AG04449 (cell line): ENCODE measurements at places on chromosomes 13 and 19.

GRCh38 chr19:17517898-17518297 is 6.4 kb downstream of the PGLS start:
- no peak for DNase-seq

DNA sequence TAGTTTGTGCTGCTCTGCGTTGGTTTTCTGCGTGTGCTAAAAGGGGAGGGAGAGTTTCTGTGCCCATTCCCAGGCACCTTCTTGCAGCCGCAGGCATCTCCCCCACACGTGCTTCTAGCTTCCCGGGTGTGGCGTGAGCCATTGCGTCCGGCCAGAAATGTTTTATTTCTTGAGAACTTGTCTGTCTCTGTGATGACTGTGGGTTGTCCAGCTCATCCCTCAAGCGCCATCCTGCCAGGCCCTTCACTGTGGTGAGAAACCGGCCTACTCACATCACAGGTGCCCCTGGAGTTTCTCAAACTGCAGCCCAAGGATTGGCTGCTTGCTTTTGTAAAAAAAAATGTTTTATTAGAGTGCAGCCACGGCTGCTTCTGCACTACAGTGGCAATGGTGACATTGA is 24.2 kb downstream of the EPN1 start:
- no peak for DNase-seq

DNA sequence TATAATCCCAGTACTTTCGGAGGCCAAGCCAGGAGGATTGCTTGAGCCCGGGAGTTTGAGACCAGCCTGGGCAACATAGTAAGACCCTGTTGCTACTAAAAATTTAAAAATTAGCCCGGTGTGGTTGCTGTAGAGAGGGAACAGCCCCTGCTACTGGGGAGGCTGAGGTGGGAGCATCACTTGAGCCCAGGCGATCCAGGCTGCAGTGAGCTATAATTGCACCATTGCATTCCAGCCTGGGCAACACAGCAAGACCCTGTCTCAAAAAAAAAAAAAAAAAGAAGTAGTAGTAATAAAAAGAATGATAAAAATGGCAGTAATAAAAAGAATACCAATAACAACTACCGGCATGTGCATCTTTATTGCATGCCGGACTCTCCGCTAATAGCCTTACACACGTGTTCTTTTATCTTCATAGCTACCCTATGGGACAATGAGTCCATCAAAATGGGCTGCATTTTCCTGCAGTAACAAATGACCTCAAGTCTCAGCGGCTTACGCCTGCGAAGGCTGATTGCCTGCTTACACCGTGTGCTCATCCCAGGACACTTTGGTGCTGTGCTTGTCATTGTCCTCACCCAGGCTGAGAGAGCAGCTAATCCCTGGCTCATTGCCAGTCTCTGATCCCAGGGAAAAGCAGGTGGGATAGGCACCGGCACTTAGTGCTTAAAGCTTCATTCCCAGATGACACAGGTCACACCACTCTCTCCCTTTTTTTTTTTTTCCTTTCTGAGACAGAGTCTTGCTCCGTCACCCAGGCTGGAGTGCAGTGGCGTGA is 14.4 kb upstream of the SYCN start:
- DNase-seq: no peak

GRCh38 chr19:29884466-29884865 is 57.6 kb upstream of the URI1 start:
- no peak for DNase-seq

GRCh38 chr19:57241176-57241575 is 744 bp downstream of the ZNF805 start:
- DNase-seq: no peak

DNA sequence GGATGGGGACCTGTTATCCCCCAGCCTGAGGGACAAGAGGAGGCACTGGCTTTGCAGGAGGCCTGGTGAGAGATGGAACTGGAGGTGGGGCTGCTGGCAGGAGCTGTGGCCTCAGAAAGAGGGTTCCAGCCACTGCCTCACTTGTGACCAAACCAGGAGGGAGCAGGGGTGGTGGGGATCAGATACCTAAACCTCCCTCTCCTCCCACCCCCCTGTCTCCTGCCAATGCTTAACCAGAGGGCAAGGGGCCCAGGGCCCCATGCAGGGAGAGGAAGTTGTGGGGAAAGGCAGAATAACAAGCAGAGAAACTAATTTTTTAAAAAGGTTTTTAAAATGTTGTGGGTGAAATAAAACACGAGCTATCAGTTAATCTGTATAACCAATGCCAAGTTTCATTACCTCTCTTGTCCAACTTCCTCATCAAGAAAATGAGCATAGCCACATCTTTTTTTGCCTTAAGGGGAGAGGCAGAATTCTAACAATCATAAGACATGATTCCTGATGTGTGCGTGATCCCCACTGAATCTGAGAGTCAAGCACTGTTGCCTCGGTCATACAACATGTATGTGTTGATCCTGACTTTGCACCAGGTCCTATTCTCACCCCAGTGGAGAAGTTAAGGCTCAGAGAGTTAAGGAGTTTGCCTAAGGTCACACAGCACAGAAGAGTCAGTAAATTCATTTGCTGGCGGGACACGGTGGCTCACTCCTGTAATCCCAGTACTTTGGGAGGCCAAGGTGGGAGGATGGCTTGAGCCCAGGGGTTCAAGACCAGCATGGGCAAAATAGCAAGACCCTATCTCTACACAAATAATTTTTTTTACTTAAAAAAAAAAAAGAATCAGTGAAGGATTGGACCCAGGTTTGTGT is 12.9 kb downstream of the FXYD5 start:
- no peak for DNase-seq

GRCh38 chr13:51727634-51728274 is 76.2 kb downstream of the DHRS12 start:
- no peak for DNase-seq

DNA sequence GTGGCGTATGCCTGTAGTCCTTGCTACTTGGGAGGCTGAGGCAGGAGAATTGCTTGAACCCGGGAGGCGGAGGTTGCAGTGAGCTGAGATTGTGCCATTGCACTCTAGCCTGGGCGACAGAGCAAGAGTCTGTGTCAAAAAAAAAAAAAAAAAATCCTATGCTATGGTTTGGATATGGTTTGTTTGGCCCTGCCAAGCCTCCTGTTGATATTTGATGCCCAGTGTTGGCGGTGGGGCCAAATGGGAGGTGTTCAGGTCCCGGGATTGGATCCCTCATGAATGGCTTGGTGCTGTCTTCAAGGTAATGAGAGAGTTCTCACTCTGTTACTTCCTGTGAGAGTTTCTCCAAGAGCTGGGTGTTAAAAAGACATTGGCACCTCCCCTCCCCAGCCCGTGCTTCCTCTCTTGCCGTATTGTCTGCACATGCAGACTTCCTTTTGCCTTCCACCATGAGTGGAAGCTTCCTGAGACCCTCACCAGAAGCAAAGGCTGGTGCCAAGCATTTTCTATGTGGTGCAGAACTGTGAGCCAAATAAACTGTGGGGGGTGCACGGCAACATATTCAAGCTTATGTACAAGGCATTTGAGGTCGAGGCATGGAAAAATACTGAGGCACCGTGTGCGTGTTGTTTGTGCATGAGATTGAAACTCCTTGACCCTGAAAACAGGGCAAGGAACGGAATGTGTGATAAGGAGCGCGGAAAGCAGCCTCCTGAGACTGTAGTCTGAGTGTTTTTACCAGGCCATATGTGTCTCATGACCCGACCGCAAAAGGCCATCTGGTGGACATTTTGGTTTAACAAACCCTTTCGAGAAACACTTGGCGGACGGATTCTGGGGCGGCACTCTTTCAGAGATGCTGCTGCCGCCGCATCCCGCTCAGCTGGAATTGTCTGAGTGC is 7.3 kb downstream of the SIGLEC9 start:
- no peak for DNase-seq

DNA sequence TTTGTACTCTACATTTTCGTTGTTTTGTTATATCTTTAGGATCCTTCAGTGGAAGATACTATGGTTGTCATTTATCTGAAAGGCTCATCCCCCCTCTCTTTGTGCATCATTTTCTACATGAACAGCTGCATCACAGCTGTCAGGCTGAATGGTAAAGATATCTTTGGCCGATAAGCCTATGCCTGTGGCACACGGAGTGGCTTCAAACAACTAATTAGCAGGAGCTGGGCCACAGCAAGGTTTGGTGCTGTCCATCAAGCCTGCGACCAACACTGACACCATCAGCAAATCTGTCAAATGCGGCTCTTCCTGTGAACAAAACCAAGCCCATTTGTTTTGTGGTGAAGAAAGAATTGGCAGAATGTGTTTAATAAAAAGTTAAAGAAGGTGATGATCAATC is 334.4 kb downstream of the PCDH9 start:
- no peak for DNase-seq

DNA sequence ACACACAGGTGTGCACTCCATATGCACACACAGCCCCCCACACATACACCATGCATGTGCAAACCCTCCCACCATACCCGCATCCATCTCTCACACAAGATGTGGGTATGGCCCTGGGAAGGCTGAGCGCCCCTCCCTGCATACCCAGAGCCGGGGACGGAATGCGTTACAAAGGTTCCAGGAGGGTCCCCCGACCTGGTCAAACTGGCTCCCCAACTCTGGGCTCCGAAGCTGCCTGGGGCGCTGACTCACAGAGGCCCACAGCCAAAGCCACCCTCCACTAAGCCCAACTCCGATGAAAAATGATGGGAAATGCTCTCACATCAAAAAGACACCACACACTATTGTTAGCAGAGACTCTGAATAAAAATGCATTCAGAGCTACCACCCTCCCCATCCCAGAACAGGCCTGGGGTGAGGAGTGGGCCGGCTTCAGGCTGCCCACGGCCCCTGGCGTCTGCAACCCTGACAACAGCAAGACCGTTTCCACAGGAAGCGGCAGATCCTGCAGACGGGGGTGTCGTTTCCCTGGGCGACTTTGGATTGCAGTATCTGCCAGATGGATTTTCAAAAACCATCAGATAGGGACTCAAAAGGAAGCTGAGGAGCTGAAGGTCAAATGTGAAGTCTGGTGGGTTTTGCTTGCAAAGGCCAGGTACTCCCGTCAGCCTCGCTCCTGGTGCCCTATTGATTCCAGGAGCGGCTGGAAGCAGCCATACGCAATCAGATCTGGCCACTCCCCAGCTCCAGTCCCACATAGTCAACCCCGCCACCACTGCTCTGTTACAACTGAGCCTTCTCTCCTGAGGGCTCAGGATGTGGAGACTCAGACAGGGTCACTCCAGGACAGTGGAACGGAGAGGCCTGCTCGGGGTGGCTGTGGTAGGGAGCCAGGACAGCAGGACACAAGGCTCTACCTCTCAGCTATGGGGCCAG is 14.3 kb downstream of the PEPD start:
- no peak for DNase-seq

GRCh38 chr19:45613926-45614725 is 12.1 kb upstream of the GPR4 start:
- peak; percentile 74 for DNase-seq

- DNase-seq: peak; percentile 93
These were observed 2.2 kb downstream of the NDFIP2 start for GRCh38 chr13:79483086-79483706.
